Glutamatergic neuron (in vitro differentiated cells): ENCODE measurements at places on chromosomes 2 and 18. TPM values are rescaled to one million over a fixed set of nuclear protein-coding genes. Genes with fewer than 3 reads are reported as not detected.

GRCh38 chr18:34222307-34223163 is 2.2 kb downstream of the NOL4 start:
- DNase-seq, result peak; percentile 68
- H3K4me3 ChIP-seq, result peak overlapping the region; percentile 95
- H3K27ac ChIP-seq, result peak overlapping the region; percentile 86

The HOXD8 gene
- 0.27 TPM for total RNA-seq

GRCh38 chr2:29223851-29224692 is 108.9 kb downstream of the CLIP4 start:
- peaks cover 9% of the 10 kb centered on the region for H3K27me3 ChIP-seq
- no peak for DNase-seq
- H3K27ac ChIP-seq, result no peak overlapping the region
- peaks cover 5% of the 10 kb centered on the region for H3K4me1 ChIP-seq

GRCh38 chr2:217604527-217605194 is 398.1 kb downstream of the TNS1 start:
- no peaks in the 10 kb centered on the region for H3K4me1 ChIP-seq
- H3K36me3 ChIP-seq, result no peaks in the 10 kb centered on the region
- no peak for DNase-seq

DNA sequence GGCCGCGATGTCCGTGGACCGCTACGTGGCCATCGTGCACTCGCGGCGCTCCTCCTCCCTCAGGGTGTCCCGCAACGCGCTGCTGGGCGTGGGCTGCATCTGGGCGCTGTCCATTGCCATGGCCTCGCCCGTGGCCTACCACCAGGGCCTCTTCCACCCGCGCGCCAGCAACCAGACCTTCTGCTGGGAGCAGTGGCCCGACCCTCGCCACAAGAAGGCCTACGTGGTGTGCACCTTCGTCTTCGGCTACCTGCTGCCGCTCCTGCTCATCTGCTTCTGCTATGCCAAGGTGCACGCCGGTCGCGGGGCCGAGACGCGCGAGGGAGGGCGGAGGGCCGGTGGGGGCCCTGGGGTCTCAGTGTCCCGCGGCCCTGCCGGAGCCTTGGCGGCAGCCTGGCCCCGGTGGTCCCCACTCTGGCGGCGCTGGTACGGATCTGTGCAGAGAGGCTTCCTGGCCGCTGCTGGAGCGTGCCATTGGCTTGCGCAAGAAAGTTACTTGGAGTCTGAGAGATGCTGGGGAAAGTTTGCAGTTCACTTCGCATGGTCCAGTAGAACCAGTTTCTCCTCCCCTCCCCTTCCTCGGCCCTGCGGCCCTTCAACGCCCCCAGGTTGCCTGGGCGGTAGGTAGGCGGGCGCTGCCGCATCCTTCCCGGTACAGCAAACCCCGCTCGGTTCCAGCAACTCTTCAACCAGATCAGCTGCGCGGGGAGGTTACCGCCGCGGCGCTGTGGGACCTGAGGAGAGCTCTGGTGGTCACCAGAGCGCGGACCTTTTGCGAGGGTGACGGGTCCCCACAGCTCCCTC is 1.5 kb downstream of the GALR1 start:
- H3K27me3 ChIP-seq, result peaks cover 18% of the 10 kb centered on the region
- peak; percentile 50 for DNase-seq
- peak overlapping the region; percentile 88 for H3K4me3 ChIP-seq
- peaks cover 21% of the 10 kb centered on the region for H3K36me3 ChIP-seq

GRCh38 chr2:134253804-134254203 is at the start of gene MGAT5:
Gene MGAT5 (plus strand): TSS chr2:134254072. CDS start chr2:134254404, 332 bp downstream.
- peaks cover 6% of the 10 kb centered on the region for H3K4me1 ChIP-seq
- H3K4me3 ChIP-seq, result no peak within 1 kb of the TSS
- peaks cover 2% of the 10 kb centered on the region for H3K27me3 ChIP-seq
- H3K36me3 ChIP-seq, result no peaks in the 10 kb centered on the region
- H3K27ac ChIP-seq, result no peak within 1 kb of the TSS
- no peak for DNase-seq

- no peak for DNase-seq
- H3K4me3 ChIP-seq, result no peak overlapping the region
- peaks cover 7% of the 10 kb centered on the region for H3K4me1 ChIP-seq
Observed at GRCh38 chr2:36376319-36376765, 20.8 kb downstream of the CRIM1 start.

DNA sequence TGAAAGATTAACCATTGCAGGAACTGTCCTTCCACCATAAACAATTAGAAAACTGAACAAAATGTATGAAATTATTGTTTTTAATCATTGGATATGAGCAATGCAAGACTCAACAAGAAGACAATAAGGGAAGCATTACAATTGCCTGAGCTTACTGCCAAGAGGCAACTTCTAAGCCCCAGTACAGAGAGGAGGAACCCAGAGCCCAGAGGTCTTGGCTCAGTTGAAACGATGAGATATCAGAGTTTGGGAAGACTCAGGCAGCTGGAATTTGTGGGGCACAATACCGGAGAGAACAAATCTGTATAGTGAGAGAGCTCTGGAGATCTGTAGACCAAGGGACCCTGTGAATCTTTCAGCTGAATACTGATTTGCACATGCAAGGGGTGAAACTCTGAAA is 80.6 kb upstream of the ZFP36L2 start:
- H3K27ac ChIP-seq, result no peak overlapping the region
- DNase-seq, result no peak
- no peaks in the 10 kb centered on the region for H3K36me3 ChIP-seq
- H3K4me3 ChIP-seq, result no peak overlapping the region
- no peaks in the 10 kb centered on the region for H3K4me1 ChIP-seq

The IL1RL1 gene
- not detected for total RNA-seq

The HOXD13 gene
- total RNA-seq, result 0.17 TPM

The LYG1 gene
- 1.2 TPM for total RNA-seq

GRCh38 chr18:78770823-78771139 is 208.8 kb upstream of the SALL3 start:
- DNase-seq, result no peak
- no peaks in the 10 kb centered on the region for H3K36me3 ChIP-seq
- H3K4me3 ChIP-seq, result no peak overlapping the region
- H3K4me1 ChIP-seq, result peaks cover 10% of the 10 kb centered on the region
- peaks cover 9% of the 10 kb centered on the region for H3K27me3 ChIP-seq

GRCh38 chr2:238726670-238727584 is 121.0 kb upstream of the TWIST2 start:
- no peaks in the 10 kb centered on the region for H3K4me1 ChIP-seq
- H3K4me3 ChIP-seq, result no peak overlapping the region
- no peak overlapping the region for H3K27ac ChIP-seq
- H3K27me3 ChIP-seq, result peaks cover 2% of the 10 kb centered on the region
- no peak for DNase-seq

The ESPNL gene
- 0.81 TPM for total RNA-seq

- no peak overlapping the region for H3K27ac ChIP-seq
- H3K27me3 ChIP-seq, result peaks cover 3% of the 10 kb centered on the region
Observed at GRCh38 chr2:10882568-10882967, 29.2 kb upstream of the KCNF1 start.

- H3K36me3 ChIP-seq, result no peaks in the 10 kb centered on the region
- H3K27me3 ChIP-seq, result peaks cover 11% of the 10 kb centered on the region
- no peak for DNase-seq
- no peak overlapping the region for H3K4me3 ChIP-seq
- peaks cover 51% of the 10 kb centered on the region for H3K4me1 ChIP-seq
Observed at GRCh38 chr2:98899041-98899702, 36.9 kb downstream of the CRACDL start.

- H3K4me1 ChIP-seq, result peaks cover 60% of the 10 kb centered on the region
- H3K27ac ChIP-seq, result peak overlapping the region; percentile 53
- no peak for DNase-seq
- H3K4me3 ChIP-seq, result peak overlapping the region; percentile 14
- H3K36me3 ChIP-seq, result peaks cover 11% of the 10 kb centered on the region
Observed at GRCh38 chr18:48548921-48549320, 10.1 kb downstream of the CTIF start.

DNA sequence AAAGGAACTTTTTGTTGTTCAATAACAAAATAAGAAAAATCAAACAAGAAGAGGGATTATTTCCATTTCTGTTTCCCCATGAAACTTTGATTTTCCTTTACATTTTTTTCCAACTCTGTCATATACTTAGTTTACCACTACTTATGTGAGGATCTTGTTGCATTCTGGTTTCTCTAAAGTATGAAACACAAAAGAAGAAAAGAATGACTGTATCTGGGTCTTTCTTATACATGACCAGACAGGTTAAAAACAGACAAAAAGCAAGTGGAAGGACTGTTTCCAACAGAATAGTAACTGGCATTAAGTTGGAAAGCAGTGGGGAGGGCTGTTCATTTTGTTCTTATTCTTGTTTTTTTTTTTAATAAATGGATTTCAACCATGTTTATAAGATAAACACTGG is 1207.8 kb upstream of the FAM98A start:
- H3K27me3 ChIP-seq, result no peaks in the 10 kb centered on the region
- no peak for DNase-seq
- no peak overlapping the region for H3K27ac ChIP-seq
- H3K4me3 ChIP-seq, result no peak overlapping the region

DNA sequence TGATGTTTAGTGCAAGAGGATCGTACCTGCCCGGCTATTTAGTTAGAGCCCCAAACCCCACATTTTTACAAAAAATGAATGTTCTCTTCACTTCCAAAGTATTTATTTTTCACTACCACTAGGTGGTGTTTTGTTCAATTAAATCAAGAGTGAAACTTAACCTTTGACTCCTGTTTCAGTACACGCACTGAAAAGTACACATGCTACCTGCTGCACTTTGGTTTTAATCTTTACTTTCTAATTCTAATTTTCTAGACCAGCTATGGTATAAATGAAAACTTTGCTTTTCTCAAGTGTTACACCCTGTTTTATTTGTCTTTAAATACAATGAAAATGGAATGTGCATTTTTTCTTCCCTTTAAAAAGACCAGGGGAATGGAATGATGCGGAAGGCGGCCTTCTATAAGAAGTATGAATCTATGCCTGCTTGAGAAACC is 31.4 kb upstream of the CHN1 start:
- peaks cover 3% of the 10 kb centered on the region for H3K4me1 ChIP-seq
- H3K27me3 ChIP-seq, result peaks cover 7% of the 10 kb centered on the region
- no peak for DNase-seq
- H3K36me3 ChIP-seq, result peaks cover 7% of the 10 kb centered on the region

- H3K4me1 ChIP-seq, result peaks cover 6% of the 10 kb centered on the region
- peaks cover 3% of the 10 kb centered on the region for H3K27me3 ChIP-seq
- H3K4me3 ChIP-seq, result no peak overlapping the region
- peaks cover 6% of the 10 kb centered on the region for H3K36me3 ChIP-seq
- no peak for DNase-seq
- H3K27ac ChIP-seq, result no peak overlapping the region
Observed at GRCh38 chr18:21597620-21598019, 2.9 kb downstream of the ESCO1 start.
